ENCODE measurements at places on chromosomes 7 and 10. TPM values are rescaled to one million over a fixed set of nuclear protein-coding genes. Genes with fewer than 3 reads are reported as not detected.

SEMA3E gene
- total RNA-seq = 0.61 TPM

VWA2 gene
- not detected for total RNA-seq

ABCA13 gene
- 1.0 TPM for total RNA-seq

OPALIN gene
- not detected for total RNA-seq

All from A375 (cell line).